Hematopoietic multipotent progenitor cell treated with erythropoietin and hydrocortisone succinate and interleukin-3 and kit ligand, for 15 days (in vitro differentiated cells): ENCODE measurements at places on chromosomes 7 and 10.
A peak's percentile ranks its signal among the peaks of the same experiment; 100 is the strongest.

DNA sequence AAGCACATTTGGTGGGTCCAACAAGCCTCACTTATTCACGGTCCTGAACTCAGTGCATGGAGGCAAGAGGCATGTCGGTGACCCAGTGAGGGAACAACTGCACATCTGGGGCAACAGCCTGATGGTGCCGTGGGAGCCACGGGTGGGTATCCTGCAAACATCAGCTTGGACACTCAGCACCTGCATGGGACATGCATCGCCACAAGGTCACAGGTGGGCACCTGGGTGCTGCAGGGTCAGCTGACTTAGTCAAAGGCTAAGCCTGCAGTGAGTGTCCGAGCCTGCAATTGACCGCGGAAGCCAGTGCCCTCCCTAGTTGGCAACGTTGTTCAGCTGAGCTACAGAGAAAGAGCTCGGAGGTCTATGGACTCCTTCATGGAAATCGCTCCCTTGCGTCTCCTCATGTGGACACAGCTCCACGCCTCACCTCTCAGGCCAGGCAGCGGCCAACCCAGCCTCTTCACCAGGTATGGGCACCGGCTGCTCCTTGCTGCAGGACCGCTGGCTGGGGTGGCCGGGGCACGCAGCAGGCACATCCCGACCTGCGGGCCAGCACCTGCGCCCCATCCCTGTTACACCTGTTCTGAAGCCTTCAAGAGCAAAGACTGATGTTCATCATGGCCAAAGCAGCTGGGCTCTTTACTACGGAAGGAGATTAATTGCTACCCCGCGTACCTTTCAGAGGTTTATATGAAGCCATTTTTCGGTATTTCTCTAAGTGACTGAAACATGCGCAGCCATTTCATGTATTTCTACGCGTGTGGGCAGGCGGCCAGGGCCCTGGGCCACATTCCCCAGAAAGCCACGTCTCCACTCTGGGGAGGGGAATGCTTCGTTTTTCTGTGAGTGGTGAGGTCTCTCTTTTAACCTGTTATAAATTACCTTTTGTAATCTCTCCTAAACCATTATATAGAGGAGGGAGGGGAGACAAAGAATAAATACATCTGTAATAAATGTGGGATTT lies 380.7 kb downstream of the DNAJB6 start:
- DNase-seq: no peak

GRCh38 chr7:64871761-64872160 lies 31.3 kb upstream of the ZNF273 start:
- DNase-seq: no peak

DNA sequence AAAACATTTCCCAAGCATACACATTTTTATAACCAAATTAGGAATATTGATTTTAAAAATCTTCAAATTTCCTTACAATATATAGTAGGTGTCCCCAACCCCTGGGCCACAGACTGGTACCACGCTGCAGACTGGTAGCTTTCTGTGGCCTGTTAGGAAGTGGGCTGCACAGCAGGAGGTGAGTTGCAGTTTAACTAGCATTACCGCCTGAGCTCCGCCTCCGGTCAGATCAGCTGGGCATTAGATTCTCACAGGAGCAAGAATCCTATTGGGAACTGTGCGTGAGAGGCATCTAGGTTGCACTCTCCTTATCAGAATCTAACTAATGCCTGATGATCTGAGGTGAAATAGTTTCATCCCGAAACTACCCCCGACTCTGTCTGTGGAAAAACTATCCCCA lies 62.1 kb downstream of the ZWINT start:
- DNase-seq: no peak

DNA sequence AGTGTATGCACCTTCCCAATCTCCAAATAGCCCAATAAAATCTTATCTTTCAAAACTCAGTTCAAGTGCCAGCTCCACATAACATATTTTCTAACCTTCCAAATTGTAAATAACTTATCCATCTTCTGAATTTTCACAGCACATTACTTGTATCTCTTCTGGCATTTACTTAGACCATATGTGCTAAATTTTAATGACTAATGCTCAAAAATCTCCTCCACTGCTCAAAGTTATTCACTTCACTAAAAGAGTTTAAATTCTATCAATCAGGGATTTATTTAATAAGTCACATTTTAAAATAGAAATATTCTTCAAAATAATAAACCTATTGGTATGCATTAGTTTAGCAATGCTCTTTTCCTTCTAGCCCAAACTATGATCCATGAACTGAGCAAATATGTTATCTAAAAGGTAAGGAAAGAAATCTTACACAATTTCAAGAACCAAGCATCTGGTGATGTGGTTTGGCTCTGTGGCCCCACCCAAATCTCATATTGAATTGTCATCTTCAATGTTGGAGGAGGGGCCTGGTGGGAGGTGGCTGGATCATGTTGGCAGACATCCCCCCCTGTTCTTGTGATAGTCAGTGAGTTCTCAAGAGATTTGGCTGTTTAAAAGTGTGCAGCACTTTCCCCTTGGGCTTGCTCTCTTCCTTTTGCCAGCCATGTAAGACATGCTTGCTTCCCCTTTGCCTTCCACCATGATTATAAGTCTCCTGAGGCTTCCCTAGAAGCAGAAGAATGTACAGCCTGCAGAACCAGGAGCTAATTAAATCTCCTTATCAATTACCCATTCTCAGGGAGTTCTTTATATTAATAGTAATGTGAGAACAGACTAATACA lies 28.1 kb upstream of the GPR22 start:
- no peak for DNase-seq

DNA sequence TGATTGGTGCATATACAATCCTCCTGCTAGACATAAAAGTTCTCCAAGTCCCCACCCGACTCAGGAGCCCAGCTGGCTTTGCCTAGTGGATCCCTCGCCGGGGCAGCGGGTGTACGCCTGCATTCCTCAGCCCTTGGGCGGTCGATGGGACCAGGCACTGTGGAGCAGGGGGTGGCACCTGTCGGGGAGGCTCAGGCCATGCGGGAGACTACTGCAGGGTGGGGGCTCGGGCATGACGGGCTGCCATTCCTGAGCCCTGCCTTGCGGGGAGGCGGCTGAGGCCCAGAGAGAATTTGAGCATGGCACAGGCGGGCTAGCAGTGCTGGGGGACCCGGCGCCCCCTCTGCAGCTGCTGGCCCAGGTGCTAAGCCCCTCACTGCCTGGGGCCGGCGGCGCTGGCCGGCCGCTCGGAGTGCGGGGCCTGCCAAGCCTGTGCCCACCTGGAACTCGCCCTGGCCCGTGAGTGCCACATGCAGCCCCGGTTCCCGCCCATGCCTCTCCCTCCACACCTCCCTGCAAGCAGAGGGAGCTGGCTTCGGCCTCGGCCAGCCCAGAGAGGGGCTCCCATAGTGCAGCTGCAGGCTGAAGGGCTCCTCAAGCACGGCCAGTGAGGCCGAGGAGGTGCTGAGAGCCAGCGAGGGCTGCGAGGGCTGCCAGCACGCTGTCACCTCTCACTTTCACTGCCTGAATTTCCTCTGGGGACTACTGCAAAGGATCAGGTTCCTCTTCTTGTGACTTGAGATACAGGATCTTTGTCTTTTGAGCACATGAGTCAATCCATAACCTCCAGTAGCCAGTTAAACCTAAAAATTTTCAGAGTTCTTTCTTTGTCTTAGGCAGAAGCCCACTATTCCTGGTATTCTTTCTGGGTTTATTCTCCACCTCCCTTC lies 25.1 kb upstream of the ELOVL3 start:
- DNase-seq: no peak

- no peak for DNase-seq
Observed at GRCh38 chr10:78420946-78421735, 387.5 kb downstream of the RPS24 start.

DNA sequence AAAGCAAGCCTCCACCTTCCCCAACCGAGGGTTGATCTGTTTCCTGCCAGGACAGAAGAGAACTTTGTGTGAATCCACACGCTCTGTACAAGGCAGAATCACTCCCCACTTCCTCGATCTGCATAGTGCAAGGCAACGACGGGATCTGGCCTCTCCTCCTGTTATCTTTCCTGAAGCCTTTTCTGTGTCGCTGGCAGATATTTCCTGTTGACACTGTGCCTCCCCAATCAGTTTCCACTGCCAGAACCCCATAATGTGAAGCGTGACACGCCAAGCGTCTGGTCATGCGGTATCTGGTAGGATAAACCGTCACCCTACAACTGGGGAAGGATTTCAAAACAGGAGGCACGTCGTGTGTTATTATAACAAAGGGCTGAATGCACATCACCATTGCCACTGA lies 57.2 kb downstream of the FAM171A1 start:
- peak; percentile 40 for DNase-seq

DNA sequence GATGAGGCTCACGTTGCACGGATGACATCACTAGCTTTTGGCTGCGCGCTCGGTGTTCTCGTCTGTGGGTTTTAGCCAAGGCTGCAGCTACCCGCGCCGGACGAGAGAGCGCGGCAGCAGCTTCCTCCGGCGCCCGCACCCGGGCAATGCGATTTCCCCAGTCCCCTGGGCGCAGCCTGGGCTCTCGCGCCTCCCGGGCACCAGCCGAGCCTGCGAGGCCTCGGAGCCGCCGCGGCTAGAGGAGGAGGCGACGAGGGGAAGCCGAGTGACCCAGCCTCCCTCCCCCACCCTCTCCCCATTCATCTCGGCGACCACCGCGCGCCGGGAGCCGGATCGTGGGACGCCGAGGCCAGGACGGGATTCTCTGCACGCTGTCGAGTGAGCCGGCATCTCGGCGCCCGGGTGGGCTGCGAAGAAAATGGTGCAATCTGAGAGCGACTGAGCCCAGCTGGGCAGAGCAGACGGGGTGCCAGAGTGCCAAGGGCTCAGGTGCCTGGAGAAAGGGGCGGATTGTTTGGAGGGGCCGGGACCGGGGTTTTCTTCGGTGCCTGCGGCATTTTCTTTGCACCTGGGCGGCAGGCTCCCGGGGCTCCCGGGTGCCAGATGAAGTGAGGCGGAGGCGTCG lies 1.2 kb upstream of the TMEM178B start:
- DNase-seq: no peak

DNA sequence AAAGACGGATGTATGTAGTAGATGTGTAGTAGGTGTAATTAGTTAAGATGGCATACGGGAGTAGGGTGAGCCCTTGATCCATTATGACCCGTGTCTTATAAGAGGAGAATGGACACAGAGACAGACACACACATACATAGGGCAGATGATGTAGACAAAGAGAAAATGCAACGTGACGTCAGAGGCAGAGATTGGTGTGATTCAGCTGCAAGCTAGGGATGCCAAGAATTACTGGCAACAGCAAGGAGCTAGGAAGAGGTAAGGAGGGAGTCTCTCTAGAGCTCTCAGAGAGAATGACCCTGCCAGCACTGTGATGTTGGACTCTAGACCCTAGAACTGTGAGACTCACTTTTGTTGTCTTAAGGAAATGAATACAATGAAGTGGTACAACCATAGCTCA lies 247.0 kb upstream of the HABP2 start:
- no peak for DNase-seq

DNA sequence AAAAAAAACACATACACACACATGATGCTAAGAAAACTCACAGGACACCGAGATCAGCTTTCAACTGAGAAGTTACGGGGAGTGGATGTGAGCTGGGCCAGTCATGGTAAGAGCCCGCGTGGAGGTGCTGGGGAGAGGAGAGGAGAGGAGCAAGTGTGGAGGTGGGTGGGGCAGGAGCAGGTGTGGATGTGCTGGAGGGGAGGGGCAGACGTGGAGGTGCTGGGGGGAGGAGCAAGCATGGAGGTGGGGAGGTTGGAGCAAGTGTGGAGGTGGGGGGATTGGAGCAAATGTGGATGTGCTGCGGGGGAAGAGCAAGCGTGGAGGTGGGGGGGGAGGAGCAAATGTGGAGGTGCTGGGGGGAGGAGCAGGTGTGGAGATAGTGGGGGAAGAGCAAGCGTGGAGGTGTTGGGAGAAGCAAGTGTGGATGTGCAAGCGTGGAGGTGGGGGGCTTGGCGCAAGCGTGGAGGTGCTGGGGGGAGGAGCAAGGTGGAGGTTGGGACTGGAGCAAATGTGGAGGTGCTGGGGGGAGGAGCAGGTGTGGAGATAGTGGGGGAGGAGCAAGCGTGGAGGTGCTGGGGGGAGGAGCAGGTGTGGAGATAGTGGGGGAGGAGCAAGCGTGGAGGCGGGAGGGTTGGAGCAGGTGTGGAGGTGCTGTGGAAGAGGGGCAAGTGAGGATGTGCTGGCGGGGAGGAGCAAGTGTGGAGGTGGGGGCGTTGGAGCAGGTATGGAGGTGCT lies 24.5 kb upstream of the NCAPG2 start:
- no peak for DNase-seq

- no peak for DNase-seq
Observed at GRCh38 chr7:2807460-2807844, 36.7 kb downstream of the GNA12 start.

- no peak for DNase-seq
Observed at GRCh38 chr7:138228769-138229168, 152.5 kb downstream of the AKR1D1 start.

DNA sequence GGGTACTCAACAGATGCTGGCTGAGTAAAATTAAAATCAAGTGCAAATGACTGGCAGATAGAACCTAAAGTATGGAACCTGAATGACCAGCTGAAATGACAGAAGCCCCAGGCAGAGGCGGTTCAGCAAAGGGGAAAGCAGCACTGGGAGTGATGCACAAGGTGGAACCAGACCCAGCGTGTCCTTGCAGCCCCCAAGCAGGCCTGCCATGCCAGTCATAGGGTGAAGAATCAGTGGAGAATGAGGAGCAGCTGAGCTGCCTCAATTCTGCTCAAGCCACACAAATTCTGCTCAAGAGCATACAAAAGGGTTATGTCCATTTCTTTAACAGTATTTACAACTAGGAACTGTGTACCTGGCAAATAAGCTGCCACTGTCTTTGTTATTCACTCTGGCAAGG lies 8.7 kb downstream of the ACTR1A start:
- no peak for DNase-seq

GRCh38 chr10:44731283-44731682 lies 179.9 kb upstream of the TMEM72 start:
- DNase-seq: no peak

- no peak for DNase-seq
Observed at GRCh38 chr7:45980181-45980905, 59.3 kb upstream of the IGFBP3 start.

DNA sequence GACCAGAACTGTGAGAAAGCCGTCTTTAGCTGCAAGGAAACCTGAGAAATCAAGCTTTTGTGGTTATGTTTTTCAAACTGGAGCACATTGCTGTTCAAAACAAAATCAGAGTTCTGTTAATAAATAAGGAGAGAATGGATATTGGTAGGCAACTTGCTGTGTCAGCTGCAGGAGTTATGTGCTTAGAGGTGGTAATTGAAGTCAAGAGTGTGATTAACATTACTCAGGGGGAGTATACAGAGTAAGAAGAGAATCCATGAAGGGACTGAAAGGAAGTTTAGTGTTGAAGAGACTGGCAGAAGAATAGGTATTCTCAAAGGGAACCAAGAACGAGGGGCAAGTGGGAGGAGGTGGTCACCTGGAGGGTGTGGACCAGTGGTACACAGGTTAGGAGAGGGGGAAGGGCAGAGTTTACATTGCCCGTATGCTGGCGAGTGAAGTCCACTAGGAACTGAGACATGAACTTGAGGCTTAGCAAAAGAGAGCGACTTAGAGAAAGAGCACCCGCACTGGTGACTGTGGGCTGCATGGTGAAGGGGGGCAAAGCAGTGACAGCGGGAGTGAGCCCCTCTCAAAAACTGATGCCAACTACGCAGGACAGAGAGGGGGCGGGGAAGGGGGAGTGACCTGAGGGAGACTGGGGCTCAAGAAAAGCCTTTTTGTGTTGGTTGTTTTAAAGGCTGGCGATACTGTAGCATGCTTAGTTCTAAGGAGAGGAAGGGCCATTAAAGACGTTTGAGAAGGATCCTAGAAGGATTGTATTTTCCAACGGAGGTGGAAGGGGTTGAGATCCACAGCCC lies 80.0 kb downstream of the SDK1 start:
- DNase-seq: no peak
